ENCODE measurements at places on chromosomes 7 and 10.
A peak's percentile ranks its signal among the peaks of the same experiment; 100 is the strongest.

GRCh38 chr7:22142572-22142971 lies 196.9 kb upstream of the CDCA7L start:
- no peak for DNase-seq

DNA sequence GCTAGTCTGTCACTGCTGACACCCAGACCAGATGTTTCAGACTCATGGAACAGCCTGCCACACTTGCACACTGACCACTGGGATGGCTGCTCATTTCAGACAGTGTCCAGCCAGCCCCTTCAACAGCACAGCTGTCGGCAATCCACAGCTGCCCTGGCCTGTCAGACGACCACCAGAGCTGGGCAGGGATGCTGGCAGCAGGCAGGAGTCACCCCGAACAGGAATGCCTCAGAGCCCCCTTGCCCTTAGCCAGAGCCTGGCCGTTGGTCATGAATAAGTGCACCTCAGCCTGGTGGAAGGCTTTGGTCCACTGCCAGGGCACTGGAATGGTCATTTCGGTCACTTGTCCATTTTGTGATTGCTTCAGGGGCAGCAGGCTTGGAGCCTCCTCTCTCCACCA lies 149.6 kb upstream of the TCERG1L start:
- no peak for DNase-seq

GRCh38 chr10:88389456-88389855 lies 193.7 kb downstream of the RNLS start:
- no peak for DNase-seq

DNA sequence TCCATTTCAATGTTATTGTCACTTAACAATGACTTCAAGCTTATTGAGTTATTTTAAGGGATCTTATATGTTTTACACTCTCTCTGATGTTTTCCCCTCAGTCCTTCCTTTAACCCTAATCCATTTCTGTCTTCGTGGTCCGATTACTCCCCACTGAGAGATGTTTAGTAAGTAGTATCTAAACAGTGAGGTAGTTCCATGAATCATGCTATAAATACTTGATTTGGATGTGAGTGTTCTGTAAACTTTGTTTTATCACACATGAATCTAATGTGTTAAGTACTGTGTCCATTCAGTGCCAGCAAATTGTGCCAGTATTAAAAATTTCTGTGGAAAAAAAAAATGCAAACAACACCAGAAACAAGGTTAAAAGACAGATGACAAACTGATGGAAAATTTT lies 18.6 kb downstream of the RPP30 start:
- DNase-seq = no peak

DNA sequence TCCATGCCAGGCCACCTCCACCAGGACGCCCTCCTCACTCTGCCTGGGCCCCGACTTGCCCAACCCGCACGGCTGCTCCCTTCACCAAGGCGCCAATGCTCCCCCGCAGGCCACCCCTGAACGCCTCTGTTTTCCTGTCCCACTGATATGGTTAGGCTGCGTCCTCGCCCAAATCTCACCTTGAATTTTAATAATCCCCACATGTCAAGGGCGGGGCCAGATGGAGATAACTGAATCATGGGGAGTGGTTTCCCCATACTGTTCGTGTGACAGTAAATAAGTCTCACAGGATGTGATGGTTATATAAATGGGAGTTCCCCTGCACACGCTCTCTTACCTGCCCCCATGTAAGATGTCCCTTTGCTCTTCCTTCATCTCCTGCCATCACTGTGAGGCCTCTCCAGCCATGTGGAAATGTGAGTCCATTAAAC lies 29.8 kb downstream of the RSU1 start:
- peak; percentile 48 for DNase-seq

Data from activated T-helper 2 cell treated with anti-CD3 and anti-CD28 coated beads, Interferon-gamma antibody, Interleukin-2, Interleukin-4, amounts not matched to agents 10 μg/mL and 5 μg/mL and 100 μg/mL, durations not matched to agents 14 hours and 24 hours and 36 hours (primary cell).